ENCODE measurements at places on chromosomes 16 and 17.

DNA sequence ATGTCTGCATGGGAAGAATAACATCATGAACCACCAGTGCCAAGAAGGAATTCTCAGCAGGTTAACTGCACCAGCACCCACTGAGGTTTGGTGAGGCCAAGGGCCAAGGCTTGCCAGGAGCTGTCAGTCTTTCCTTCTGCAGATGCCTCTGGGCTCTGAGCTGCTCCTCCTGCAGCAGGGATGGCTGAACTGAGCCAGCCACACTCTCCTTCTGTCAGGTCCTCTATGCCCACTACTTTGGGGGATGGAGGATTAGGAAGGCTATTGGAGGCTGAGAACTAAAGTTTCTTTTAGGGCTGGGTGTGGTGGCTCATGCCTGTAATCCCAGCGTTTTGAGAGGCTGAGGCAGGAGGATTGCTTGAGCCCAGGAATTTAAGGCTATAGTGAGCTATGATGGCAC is 71.6 kb downstream of the PLXDC1 start:
- DNase-seq, result no peak

DNA sequence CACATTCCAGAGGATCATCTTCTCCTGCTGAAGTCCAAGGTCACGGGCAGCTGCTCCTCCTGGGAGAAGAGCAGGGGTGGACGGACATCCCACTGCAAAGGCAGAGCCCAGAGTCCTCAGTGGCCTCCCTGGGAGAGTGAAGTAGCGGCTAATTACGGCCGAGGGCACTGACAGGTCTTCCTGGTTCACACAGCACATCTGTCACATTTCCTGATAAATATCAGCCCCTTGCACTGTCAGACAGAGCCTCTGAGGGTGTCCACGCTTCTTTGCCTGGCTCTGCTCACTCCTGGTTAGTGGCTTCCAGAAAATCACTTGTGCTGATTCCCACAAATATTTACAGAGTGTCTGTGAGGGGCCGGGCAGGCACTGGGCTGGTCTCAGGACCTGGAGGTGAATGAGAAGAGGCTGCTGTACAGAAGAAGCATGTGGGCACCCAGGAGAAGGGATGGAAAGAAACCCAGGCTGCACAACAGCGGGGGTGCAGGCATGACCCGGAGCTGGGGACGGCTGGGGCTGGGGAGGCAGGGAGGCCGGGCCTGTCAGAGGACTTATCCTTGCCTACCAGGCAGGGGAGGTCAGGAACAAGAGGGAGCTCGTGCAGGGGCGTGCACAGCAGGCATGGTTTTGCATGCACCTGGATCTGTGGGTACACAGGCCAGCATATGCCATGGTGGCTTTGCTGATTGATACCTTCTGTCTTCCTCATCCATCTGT is 258.2 kb upstream of the TNRC6C start:
- no peak for DNase-seq

- DNase-seq, result no peak
Observed at GRCh38 chr16:85197611-85198566, 85.6 kb upstream of the CIBAR2 start.

GRCh38 chr17:71516149-71516548 is 604.7 kb upstream of the SOX9 start:
- peak; percentile 12 for DNase-seq

DNA sequence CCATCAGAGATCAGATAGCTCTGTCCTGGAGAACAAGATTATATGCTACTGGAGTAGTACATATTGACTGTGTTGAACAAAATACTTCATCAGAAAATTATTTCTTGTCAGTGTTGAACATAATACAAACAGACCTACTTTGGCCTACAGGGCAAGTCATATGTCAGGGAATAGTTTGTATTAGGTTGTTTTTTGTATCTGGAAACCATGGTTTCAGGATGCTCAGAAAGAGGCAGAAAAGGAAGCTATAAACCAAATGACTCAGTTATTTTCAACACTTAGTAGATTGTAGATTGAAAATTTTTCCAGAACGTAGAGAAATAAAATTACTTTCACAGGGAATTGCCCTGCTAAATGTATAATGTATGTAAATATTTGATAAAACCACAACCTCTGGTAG is 198.4 kb downstream of the CYB561 start:
- no peak for DNase-seq

DNA sequence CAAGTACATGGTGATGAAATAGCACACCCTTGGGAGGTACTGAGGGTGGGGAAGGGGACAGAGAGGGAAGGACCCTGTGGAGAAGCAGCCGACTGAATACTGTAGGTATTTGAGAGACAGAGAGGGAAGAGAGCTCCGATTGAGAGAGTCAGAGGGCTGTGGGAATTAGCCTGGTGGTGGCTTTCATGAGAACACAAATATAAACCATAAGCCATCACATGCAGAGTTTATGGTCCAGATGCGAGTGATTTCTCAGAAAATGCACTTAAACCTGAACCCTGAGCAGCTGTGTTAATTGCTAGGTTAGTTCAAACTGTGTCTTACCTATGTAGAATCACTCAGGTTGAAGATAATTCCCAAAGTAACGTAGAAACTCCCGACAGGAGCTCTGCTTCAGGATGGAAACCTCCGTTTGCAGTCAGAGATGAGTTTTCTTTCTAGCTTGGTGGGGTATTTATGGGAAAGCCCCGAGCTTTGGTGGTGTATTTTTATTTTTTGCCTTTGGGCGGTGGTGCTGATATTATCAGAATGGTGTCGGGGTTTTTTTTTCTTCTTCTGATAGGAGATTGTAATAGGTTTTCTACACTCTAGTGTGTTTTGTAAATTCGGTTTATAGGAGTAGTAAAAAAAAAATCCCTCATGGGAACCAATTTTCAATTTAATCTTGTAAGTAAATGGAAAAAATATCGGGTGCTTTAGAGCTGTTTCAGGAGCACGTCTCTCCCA is 184.9 kb upstream of the CACNG5 start:
- DNase-seq, result no peak

DNA sequence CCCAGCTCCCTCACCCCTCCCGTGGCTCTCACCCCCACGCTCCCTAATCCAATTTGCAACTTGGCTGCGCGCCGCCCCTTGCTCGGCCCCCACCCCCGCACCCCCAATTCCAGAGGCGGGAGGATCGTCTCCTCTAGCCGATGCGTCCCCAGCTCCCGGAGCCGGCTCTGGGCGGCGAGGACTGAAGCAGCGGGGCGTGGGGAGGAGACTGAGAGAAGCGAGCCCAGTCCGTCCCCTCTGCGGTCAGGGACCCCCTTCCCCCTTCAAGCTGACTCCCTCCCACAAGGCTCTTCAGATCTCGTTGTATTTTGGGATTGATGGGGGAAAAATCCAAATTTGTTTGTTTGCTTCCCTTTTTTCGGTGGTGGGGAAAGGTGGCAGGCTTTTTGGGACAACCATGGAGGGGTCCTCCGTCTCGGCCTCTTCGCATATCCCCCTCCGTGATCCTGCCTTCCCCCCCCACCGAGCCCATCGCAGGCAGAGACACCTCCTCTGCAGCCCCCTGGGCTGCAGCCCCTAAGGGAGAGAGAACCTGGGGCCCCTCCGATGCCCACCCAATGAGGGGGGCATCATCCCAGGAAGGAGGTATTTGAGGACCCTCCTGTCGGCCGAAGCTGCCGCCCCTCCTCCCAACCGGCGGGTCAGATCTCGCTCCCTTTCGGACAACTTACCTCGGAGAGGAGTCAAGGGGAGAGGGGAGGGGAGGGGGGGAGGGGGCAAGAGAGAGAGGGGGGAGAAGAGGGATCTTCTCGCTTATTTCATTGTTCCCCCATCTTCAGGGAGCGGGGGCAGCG is 466 bp downstream of the NEUROD2 start:
- DNase-seq, result no peak
